ENCODE measurements at places on chromosomes 1 and 21. TPM values are rescaled to one million over a fixed set of nuclear protein-coding genes. Genes with fewer than 3 reads are reported as not detected.

The PTGFR gene
- total RNA-seq = 7.7 TPM

The OR2M3 gene
- total RNA-seq = not detected

The MINDY1 gene
- total RNA-seq = 11.0 TPM

The B4GALT2 gene
- total RNA-seq = 91.5 TPM

The GCSAML gene
- total RNA-seq = not detected

Measured in fibroblast of villous mesenchyme (primary cell).